Cardiac muscle cell (in vitro differentiated cells and primary cell): ENCODE measurements at places on chromosomes 5 and 9.

GRCh38 chr5:102845041-102845440, 89.9 kb downstream of the PAM start:
- no peaks in the 10 kb centered on the region for H3K27me3 ChIP-seq
- no peak for DNase-seq
- H3K4me3 ChIP-seq = no peak overlapping the region
- no peaks in the 10 kb centered on the region for H3K36me3 ChIP-seq

DNA sequence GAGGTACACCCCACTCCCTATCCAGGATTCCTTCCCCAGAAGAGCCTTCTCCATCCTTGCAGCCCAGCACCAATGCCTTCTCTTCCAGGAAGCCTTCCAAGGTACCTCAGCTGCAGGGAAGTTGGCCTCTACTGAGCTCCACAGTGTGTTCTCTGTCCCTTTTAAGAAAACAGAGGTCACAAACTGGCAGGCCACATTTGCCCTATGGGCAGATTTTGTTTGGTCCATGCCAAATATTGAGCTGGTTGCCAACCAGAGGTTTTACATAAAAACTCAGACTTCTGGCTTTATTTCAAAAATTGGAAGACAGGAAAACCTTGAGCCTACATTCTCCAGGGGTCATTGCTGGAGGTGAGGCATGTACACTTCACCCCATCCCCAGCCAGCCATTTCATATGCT, 9.0 kb upstream of the NDST1 start:
- no peaks in the 10 kb centered on the region for H3K27me3 ChIP-seq
- peak overlapping the region; percentile 83 for H3K27ac ChIP-seq
- no peak for DNase-seq
- no peaks in the 10 kb centered on the region for H3K36me3 ChIP-seq

GRCh38 chr9:89038382-89039103, 47.3 kb downstream of the S1PR3 start:
- H3K4me3 ChIP-seq = no peak overlapping the region
- H3K27me3 ChIP-seq = no peaks in the 10 kb centered on the region
- peak; percentile 95 for DNase-seq

- no peak overlapping the region for H3K27ac ChIP-seq
- H3K4me3 ChIP-seq = no peak overlapping the region
- no peaks in the 10 kb centered on the region for H3K4me1 ChIP-seq
- no peaks in the 10 kb centered on the region for H3K27me3 ChIP-seq
- no peaks in the 10 kb centered on the region for H3K36me3 ChIP-seq
These were observed 24.9 kb downstream of the ARHGEF37 start for GRCh38 chr5:149605998-149606724.

- no peak overlapping the region for H3K4me3 ChIP-seq
- no peak overlapping the region for H3K27ac ChIP-seq
- no peaks in the 10 kb centered on the region for H3K36me3 ChIP-seq
- peaks cover 23% of the 10 kb centered on the region for H3K27me3 ChIP-seq
These were observed 40.0 kb downstream of the EBF1 start for GRCh38 chr5:159059722-159060121.

DNA sequence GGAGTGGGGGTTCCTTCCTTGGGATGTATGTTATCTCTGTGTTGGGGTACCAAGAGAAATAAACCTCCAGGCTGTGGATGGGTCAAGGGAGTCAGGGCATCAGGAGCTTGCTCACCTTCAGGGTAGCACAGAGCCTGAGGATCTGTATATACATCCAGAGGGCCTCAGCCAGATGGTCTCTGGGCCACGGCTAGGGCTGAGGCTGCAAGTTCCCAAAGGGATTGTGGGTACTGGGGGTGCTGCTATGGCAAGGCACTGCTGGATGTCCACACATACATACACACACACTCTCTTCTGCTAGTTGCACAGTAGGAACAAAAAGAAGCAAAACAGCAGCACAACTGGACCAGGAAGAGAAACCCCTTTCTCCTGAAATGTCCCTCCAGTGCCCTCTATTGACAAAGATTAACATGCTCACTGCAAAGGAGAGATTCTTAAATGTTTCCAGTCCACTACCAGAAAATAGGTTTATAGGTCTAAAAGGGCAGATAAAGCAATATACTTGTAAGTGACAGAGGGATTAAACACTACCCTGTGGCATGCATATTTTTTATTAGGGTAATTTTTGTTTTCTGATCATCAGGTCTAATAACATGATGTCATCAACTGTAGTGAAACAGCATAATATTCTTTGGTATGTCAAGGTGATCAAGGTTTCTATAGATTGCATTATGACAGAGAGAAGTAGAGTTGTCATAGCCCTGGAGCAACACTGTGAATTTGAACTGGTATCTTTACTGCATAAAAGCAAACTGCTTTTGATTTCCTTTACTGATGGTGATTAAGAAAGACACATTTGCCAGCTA, 56.3 kb upstream of the KCNN2 start:
- DNase-seq = peak; percentile 55
- no peaks in the 10 kb centered on the region for H3K36me3 ChIP-seq
- no peak overlapping the region for H3K27ac ChIP-seq

DNA sequence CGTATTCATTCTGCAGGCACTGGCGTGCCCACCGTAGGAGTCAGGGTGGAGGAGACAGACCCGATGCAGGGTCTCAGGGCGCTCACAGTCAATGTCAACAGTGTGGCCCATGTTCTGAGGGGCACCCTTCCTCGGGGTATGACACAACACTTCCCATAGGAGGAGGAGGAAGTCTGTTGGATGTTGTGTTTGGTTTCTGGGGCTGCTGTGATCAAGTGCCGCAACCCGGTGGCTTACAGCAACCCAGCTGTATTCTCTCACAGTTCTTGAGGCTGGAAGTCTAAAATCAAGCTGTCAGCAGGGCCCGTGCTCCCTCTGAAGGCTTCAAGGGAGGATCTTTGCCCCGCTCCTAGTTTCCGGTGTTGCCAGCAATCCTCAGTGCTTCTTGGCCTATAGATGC, 5.6 kb upstream of the HNRNPAB start:
- no peak overlapping the region for H3K4me3 ChIP-seq
- H3K36me3 ChIP-seq = no peaks in the 10 kb centered on the region
- H3K27me3 ChIP-seq = no peaks in the 10 kb centered on the region
- H3K4me1 ChIP-seq = no peaks in the 10 kb centered on the region

DNA sequence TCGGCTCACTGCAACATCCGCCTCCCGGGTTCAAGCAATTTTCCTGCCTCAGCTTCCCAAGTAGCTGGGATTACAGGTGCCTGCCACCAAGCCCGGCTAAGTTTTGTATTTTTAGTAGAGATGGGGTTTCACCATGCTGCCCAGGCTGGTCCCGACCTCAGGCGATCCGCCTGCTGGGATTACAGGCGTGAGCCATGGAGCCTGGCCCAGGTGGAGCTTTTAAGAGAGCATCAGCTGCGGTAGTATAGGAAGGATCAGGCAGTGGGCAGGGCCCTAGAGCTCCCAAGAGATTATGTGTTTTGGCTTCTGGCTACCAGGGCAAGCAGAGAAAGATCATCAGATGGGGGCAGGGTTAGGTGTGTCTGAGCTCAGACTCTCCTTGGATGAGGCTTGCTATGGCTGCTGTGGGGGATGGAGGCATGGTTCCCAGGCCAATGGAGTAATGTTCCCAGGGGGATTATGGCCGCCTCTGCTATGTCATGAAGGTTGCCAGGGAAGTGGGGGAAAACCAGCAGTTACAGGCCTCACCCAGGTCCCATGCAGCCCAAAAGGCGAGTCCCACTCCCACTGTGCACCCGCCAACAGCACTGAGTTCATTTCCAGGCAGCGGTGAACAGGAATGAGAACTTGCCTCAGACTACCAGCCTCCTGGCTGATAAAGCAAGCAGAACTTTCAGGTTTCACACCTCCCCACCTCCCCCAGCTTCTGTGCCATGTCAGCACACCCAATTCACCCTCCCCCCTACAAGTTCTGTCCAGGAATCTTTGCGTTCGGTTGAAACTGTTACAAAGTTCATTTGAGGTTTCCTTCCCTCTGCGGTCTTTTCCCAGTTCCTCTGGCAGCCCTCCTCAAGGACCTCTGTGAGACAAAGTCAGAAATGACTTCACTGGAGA, 507.6 kb downstream of the SPATA31D1 start:
- H3K27me3 ChIP-seq = peaks cover 9% of the 10 kb centered on the region
- no peak overlapping the region for H3K27ac ChIP-seq
- peak; percentile 71 for DNase-seq
- H3K4me3 ChIP-seq = no peak overlapping the region

GRCh38 chr5:81425569-81425968, 31.6 kb upstream of the ACOT12 start:
- no peak overlapping the region for H3K4me3 ChIP-seq
- no peak overlapping the region for H3K27ac ChIP-seq
- no peaks in the 10 kb centered on the region for H3K36me3 ChIP-seq
- no peaks in the 10 kb centered on the region for H3K27me3 ChIP-seq

DNA sequence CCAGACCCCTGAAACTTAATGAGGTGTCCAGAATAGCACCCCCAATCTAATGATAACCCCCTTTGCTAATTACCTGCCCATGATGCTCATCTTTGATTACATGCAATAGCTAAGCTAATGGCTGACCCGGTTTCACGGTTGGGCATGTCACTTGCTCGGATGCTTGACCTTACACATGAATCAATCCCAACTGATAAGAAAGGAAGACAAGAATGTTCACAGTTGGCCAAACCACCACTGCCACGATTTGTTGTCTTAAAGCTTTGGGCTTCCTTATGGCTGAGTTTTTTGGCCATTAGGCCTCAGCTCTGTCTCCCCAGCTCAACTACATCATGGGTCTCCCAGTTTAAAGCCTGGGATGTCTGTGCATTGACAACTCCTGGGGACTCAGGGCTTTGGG, 53.1 kb upstream of the TGFBR1 start:
- H3K36me3 ChIP-seq = no peaks in the 10 kb centered on the region
- no peak overlapping the region for H3K4me3 ChIP-seq
- DNase-seq = no peak
- H3K4me1 ChIP-seq = peaks cover 14% of the 10 kb centered on the region
- peak overlapping the region; percentile 59 for H3K27ac ChIP-seq

DNA sequence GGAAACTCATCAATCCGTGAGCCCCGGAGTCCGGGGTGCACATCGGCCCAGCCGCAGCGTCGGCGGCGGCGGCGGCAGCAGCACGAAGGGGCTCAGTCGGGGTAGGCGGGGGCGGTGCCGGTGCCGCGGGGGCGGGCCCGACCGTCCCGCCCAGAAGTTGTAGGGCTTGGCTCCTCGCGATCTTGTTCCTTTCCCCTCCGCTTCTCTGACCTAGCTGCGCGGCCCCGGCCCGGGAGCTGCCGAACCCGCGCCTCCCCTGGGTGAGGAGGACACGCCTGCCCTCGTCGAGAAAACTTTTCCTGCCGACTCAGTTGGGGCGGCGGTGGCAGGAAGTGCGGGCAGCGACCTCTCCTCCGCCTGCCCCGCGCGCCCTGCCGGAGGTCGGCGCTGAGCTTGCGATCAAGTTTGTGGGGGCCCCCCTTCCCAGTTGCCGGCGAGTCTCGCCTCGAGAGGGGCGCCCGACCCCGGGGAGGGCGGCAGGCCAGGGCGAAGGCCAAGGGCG, at the start of gene MAN2A1:
MAN2A1 (plus strand) TSS at position 188 of the 502 bp plus-strand sequence. CDS start 491 bp downstream, outside the sequence.
- H3K4me3 ChIP-seq = peak within 1 kb of the TSS; percentile 89
- H3K27ac ChIP-seq = peak within 1 kb of the TSS; percentile 72
- H3K36me3 ChIP-seq = no peaks in the 10 kb centered on the region
- no peaks in the 10 kb centered on the region for H3K27me3 ChIP-seq

DNA sequence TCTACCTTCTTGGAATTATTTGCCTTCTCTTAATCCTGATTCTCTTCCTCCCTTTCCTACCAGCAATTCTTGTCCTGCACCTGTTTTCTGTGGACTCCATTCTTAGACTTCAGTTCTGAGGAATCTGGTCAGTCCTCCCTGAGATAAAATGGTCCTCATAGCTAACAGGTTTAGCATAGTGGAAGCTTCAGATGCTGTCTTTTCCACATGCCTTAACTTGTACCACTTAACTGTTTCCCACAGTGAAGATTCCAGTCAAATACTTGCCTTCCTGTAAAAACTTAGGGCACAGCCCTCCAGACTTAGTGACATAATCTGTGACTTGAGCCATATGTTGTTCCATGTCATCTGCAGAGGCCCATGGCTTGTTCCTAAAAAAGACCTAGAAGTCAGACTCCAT, 261.3 kb downstream of the CWC27 start:
- H3K36me3 ChIP-seq = no peaks in the 10 kb centered on the region
- no peak for DNase-seq
- H3K27ac ChIP-seq = no peak overlapping the region
- no peaks in the 10 kb centered on the region for H3K27me3 ChIP-seq

DNA sequence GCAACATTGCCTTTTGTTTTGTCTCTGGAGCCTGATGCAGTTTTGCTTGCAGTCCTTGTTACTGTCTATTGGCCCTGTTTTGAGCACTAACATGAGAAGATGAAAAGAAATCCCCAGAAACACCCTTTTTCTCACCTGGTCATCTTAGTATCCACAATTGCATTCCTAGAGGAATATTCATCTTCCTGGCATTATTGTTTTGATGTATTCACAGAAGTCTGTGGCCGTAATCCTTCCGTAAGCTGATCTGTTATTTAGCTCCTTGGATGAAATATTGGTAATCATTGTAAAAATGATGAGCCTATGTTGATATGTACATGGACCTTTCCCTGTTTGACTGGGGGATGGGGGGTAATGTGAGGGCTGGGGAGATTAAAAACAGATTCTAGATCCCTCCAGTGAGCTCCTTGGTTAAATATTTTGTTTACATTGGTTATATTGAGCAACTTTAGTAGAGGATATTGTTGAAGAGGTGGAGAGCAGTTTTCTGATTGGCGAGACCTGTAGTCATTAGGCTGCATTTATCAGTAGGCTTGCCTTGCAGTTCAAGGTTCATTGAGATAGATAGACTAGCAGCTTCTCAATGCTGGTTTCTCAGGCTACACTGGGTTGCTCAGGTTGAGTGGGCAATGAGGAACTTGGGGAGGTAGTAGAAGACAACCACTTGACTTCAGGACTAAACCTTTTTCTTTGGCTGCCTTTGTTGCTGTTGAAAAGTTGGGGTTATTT, 117.5 kb downstream of the MACIR start:
- H3K27ac ChIP-seq = no peak overlapping the region
- no peaks in the 10 kb centered on the region for H3K27me3 ChIP-seq
- no peaks in the 10 kb centered on the region for H3K36me3 ChIP-seq
- peaks cover 7% of the 10 kb centered on the region for H3K4me1 ChIP-seq
- no peak for DNase-seq

- H3K27me3 ChIP-seq = no peaks in the 10 kb centered on the region
- no peaks in the 10 kb centered on the region for H3K4me1 ChIP-seq
- H3K4me3 ChIP-seq = no peak overlapping the region
These were observed 383.6 kb downstream of the CCDC171 start for GRCh38 chr9:15936306-15936921.

DNA sequence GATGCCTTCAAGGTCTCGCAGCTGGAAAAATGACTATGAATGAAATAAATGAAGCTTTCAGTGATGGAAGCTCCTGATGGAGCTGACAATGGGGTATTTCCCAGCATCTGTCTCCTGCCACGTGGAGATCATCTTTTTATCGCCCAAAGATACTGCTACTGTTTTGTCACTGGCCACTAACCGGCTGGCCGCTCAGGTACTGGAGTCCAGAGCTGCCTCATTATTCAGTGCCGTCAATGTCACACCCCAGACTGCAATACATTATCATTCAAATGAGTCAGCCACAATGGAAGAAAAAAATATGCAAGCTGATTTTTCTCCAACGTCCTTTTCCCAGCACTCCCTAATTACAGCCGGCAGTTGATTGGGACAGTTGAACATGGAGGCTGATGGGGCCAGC, 280.4 kb downstream of the ZSWIM6 start:
- no peaks in the 10 kb centered on the region for H3K4me1 ChIP-seq
- H3K36me3 ChIP-seq = no peaks in the 10 kb centered on the region
- no peak overlapping the region for H3K4me3 ChIP-seq
- no peak overlapping the region for H3K27ac ChIP-seq
- no peak for DNase-seq
- no peaks in the 10 kb centered on the region for H3K27me3 ChIP-seq

- peaks cover 36% of the 10 kb centered on the region for H3K36me3 ChIP-seq
- no peak for DNase-seq
- no peaks in the 10 kb centered on the region for H3K27me3 ChIP-seq
- no peak overlapping the region for H3K4me3 ChIP-seq
- H3K4me1 ChIP-seq = no peaks in the 10 kb centered on the region
- no peak overlapping the region for H3K27ac ChIP-seq
These were observed 102.7 kb upstream of the CACNA1B start for GRCh38 chr9:137774775-137775386.
